OCI-M1 (cell line): ENCODE measurements at places on chromosomes 7 and 10.

GRCh38 chr10:10146604-10147003 lies 871.1 kb upstream of the CELF2 start:
- no peak for DNase-seq

GRCh38 chr7:94877731-94878670 lies 29.4 kb upstream of the PPP1R9A start:
- DNase-seq, result no peak

DNA sequence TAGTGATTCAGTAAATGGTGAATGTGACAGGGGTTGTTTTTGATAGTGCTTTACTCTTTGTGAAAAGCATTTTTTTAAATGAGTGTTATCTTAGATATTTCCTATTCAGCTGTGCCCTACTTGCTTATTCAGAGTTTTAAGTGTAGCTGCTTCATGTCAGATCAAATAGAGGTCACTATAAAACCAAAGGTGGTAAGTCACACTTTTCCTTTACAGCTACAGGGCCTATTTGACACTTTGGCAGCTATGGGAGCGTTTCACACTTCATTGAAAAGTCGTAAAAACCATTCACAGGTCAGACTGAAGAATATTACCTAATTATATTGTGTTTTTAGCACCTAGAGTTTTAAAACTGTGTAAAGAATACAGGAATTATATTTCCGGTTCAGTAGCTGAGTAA lies 67.3 kb downstream of the ANKIB1 start:
- DNase-seq, result no peak

DNA sequence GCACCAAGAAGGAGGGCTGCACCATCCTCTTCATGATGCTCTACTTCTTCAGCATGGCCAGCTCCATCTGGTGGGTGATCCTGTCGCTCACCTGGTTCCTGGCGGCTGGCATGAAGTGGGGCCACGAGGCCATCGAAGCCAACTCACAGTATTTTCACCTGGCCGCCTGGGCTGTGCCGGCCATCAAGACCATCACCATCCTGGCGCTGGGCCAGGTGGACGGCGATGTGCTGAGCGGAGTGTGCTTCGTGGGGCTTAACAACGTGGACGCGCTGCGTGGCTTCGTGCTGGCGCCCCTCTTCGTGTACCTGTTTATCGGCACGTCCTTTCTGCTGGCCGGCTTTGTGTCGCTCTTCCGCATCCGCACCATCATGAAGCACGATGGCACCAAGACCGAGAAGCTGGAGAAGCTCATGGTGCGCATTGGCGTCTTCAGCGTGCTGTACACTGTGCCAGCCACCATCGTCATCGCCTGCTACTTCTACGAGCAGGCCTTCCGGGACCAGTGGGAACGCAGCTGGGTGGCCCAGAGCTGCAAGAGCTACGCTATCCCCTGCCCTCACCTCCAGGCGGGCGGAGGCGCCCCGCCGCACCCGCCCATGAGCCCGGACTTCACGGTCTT lies 1.9 kb downstream of the FZD1 start:
- DNase-seq, result no peak

- no peak for DNase-seq
Observed at GRCh38 chr7:55439627-55440026, 74.5 kb downstream of the LANCL2 start.

DNA sequence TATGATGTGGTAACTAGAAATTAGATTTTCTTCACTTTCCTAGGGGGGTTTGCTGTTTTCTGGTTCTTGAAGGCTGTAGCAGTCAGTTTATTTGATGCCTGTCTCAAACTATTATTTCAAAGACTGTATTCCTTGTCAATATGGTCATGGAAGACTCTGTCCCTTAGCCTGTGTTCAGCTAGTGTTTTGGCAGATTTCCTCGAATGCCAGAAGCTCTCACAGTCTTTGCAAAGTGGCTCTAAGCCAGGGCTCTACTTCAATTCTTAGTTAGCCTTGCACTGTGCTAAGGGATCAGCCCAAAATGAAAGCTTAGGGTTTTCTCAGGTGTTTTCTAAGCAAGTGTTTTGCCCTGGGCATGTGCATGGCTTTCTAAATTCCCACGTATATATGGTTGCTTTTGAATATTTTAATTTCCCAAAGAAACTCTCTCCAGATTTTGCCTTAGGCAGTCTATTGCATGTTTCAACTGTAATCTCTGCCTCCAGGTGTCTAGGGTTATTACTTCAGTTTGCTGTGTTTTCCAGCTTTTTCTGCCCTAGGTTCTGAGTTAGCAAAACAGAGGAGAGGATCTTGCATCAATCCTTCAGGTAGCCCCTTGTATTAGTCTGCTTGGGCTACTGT lies 7.2 kb upstream of the C1GALT1 start:
- DNase-seq, result no peak

- DNase-seq, result peak; percentile 23
Observed at GRCh38 chr10:89279421-89279869, 22.4 kb upstream of the IFIT2 start.

- peak; percentile 14 for DNase-seq
Observed at GRCh38 chr10:34280599-34281374, 534.3 kb downstream of the PARD3 start.

DNA sequence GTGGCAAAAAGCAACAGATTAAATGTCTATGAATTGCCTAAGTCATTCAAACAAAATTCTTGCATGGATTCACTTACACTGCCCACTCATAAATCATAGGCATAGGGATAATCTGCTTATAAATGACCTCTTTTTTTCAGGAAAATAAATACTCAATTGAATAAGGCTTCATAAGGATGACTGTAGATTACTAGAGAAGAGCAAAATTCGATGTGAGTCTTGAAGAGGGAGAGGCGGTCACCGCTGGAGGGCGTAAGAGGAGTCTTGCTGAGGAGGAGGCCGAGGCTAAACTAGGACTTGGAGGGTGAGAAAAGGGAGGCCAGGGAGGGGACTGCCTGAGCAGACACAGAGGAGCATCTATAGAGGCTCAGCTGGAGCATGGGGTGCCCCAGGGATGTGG lies 135.4 kb upstream of the RSU1 start:
- no peak for DNase-seq
